ENCODE measurements at places on chromosomes 5 and 9.

DNA sequence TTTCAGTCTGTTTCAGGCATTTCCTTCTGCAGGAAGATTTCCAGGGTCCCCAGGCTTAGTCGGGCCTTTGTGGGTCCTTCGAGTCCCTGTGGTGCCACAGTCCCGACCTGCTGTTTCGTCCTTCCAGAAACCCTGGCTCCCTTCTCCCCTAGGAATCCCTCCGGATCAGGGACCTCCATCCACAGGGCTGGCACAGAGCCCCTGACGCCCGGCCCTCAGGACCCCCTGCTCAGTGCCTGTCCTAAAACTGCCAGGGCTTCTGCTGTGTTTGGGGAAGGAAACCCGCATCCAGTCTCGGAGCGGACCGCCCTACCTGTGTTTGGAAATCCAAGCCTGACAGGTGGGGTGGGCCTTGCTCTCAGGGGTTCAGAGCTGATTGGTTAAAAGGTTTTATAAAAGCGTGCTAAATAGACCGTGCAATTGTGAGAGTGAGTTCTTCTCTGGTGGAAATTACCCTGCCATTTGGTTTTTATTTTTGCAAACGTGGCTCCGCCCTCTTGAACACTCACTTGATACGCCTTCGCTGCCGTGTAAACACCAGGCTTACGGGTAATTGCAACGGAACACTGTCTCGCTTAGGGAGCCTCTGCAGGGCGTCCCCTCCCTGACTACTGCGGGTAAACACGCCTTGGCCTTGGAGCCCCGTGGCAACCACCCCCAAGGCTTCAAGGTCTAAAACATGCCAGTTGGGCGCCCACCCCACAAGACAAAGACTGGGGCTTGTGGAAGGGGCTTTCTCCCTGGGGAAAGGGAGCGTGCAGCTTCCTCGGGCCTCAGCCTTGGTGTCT is 121.2 kb downstream of the PHF2 start:
- DNase-seq = no peak

DNA sequence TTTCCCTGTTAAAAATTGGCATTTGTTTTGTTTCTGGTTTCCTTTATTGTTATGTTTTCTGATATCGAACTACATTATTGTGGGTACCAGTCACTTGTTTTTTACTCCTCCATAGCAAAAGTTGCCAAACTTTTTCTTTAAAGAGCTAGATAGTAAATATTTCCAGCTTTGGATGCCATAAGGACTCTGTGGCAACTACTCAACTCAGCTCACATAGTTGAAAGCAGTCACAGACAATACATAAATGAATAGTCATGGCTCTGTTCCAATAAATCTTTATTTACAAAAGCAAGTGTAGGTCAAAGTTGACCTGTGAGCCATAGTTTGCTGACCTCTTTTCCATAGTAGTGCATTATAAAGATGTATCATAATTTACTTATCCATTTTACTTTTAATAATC is 305.0 kb downstream of the RASEF start:
- DNase-seq = no peak

- no peak for DNase-seq
Observed at GRCh38 chr9:75615284-75615683, 275.2 kb upstream of the PCSK5 start.

DNA sequence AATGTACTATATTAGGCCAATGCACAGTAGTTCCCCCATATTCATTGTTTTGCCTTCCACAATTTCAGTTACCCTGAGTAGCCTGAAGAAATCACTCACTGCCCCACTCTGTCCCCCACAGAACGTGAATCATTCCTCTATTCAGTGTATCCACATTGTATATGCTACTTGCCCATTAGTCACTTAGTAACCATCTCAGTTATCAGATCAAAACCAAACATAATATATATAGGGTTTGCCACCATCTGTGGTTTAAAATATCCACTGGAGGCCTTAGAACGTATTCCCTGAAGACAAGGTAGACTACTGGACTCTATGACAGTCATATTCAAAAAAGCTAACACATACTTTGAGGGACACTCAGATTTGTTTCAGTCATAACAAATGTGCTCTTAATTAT is 465.7 kb upstream of the RGMB start:
- DNase-seq = peak; percentile 92

- no peak for DNase-seq
Observed at GRCh38 chr5:176797456-176798050, 12.8 kb upstream of the UNC5A start.

DNA sequence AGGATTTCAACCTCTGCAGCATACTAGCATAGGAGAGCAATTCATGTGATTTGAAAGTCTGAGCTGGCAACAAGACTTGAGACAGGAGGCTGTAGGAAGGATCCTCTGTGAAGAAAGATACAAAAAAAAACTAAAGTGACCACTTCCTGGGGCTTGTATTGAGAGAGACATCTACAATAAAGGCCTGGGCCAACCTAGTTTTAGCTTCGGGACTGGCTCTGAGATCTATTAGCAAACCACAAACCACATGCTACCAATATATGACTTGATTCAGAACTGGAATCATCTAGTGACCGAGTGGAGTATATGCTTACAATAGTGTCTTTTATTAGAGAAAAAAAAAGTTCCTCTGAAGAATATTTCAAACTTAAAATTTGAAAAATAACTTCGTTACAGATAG is 1448.9 kb upstream of the CDH6 start:
- DNase-seq = no peak

- peak; percentile 48 for DNase-seq
Observed at GRCh38 chr9:107847978-107848964, 358.7 kb upstream of the KLF4 start.

Measured in fibroblast of skin of right quadriceps (primary cell).